ENCODE measurements at places on chromosomes 11 and 22.
A peak's percentile ranks its signal among the peaks of the same experiment; 100 is the strongest.

- no peak for DNase-seq
Observed at GRCh38 chr11:34637303-34637702, 16.4 kb downstream of the EHF start.

DNA sequence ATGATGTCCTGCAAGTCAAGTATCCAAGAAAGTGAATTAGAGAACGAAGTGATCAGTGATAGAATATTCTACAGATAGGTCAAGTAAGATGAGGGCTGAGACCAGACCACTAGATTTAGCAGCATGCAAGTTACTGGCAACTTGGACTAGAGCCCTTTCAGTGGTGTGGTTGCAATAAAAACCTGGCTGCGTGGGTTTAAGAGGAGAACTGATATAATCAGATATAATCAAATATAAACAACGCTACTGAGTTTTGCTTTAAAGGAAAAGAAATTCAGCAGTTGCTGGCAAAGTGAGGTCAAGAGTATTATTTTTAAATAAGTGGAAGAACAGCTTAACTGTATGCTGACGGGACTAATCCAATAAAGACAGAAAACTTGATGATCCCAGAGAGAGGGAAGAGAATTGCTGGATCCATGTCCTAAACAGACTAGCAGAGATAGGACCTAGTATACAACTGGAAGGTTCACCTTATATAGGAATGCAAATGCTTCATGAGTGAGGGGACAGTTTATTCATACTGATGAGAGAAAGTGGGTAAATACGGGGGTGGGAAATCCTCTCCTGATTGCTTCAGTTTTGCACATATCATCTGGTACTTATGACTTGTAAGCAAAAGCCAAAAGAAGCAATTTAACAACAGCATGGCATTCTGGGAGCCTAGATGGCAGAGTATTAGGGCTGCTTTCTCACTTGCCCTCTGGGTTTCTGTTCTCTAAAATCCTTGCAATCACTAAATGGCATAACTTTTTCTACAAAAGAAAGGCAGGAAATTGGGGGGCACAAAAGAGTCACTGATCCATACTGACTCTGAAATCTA is 146.2 kb downstream of the RBFOX2 start:
- DNase-seq, result no peak

DNA sequence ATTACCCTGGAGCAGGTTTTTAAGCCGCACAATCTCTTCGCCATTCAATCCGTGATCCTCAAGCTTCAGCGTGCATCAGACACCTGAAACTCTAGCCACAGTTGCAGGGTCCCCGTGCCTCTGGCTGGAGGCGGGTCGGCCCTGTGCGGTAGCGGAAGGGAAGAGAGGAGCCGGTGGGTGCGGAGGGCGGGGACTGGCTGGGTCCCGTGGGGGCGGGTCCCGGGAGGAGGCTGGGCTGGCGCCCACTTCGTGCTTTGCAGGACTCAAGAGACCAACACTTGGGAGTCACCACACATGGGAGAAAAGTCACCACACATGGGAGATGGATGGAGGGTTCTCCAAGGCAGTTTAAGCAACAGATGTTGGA is 772 bp downstream of the C22orf15 start:
- no peak for DNase-seq

DNA sequence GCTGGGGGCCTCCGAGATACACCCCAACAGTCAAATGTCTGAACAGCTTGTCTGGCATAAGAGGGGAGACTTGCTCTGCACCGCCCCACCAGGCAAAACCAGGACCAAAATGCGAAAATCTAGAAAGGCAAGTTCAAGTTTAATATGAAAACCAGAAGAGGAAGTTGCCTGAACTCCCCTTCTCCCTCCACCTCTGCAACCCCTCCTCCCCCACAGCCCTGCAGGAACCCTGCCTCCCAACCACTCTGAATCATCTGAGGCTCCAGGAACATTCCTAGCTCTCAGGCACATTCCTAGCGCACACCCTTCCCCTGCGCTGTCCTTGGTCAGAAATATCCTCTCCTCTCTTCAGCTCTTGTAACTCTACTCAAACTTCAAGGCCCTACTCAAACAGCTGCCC is 36.7 kb downstream of the ISX start:
- DNase-seq, result peak; percentile 2

GRCh38 chr11:46983598-46983997 is 47.0 kb downstream of the CSTPP1 start:
- no peak for DNase-seq

DNA sequence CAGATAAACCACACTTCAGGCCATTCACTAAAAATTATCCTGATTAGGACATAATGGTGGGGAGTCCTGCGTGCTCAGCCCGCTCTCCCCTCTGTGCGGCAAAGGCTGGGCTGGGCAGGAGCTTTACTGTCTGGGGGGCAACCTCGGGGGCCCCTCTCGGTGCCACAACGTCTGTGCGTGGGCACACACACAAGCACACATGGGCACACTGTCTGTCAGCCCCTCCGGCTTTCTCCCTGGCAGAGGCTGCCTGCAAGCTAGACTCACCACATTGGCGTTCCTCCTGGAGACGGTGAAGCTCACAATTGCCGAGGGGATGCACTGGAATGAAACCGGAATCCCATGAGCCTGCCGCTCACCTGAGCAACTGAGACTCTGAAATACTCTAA is 5.2 kb downstream of the MLC1 start:
- DNase-seq, result no peak

- DNase-seq, result peak; percentile 48
Observed at GRCh38 chr11:94511932-94512781, at the start of gene C11orf97. TSS of gene C11orf97 (plus strand) at chr11:94512461. CDS start at chr11:94512529, 68 bp downstream.

GRCh38 chr11:63212742-63213141 is 30.7 kb downstream of the SLC22A25 start:
- peak; percentile 12 for DNase-seq

DNA sequence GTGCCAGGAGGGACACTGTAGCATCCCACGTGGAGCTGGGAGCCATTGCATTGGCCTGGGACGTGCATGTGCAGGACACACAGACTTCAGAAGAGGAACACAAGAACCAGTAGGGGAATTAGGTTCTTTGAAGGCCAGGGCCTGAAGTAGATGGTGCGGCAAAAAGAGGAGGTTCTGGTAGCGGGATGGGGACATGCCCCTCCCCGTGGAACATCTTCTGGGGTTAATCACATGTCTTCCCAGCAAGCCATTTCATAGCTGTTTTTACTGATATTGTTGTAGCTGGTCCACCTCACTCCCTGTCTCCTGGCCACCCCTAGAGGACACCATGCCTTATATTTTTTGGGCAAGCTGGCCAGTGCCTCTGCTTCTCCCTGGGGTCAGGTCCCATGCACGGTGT is 74.3 kb downstream of the SCN3B start:
- DNase-seq, result no peak

GRCh38 chr11:111310723-111311122 is 12.4 kb downstream of the POU2AF3 start:
- DNase-seq, result no peak

DNA sequence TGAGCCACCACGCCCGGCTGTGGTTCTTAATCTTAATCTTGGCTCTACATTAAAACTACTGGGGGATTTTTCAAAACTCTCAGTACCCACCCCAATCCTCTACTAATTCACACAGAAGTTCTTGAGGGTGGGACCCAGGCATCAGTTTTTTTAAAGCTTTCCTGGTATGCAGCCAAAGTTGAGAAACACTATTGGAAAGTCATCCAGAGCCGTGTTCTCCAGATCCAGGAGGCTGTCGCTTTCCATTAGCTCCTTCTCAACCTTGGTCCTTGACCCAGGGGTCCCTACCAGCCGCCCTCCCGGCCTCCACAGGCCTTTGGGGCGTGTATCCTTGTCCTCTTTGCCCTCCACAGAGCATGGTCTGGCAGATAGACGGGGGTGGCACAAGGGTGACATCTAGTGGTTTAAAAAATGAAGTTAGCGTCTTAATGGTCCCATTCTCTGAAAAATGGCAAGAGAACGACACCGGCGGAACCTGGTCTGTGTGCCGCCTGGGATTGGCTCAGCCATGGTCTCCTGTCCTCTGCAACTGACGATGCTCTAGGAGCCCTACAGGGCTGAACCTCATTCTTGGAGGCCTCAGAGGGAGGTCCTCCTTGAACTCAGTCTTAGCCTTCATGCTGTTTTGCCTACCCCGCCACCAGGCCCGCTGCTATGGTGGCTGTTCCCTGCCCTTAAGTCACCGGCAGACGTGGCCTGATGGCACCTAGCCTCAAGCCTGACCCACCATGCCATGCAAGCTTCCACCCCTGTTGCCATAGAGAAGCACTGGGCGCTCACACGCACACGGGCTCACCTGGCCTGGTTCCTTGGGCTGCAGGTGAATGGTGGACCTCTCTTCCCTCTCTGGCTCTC is 152.0 kb upstream of the SYN3 start:
- DNase-seq, result peak; percentile 10

DNA sequence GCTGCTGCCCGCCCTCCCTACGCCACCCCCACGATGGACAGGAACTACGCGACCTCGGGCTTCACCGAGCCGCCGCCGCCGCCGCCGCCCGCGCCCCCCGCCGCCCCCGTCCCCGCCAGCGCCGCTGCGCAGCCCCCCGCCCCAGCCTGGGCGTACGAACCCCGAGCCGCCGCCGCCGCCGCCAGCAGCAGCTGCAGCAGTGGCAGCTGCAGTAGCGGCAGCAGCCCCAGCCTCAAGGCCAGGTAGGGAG is 407 bp downstream of the QSER1 start:
- DNase-seq, result no peak

- DNase-seq, result no peak
Observed at GRCh38 chr11:59705294-59705693, 8.4 kb downstream of the OR10V1 start.

GRCh38 chr22:42881982-42882656 is 25.0 kb upstream of the ARFGAP3 start:
- DNase-seq, result no peak

- DNase-seq, result no peak
Observed at GRCh38 chr11:69518081-69518950, 36.9 kb downstream of the LINC01488 start.

DNA sequence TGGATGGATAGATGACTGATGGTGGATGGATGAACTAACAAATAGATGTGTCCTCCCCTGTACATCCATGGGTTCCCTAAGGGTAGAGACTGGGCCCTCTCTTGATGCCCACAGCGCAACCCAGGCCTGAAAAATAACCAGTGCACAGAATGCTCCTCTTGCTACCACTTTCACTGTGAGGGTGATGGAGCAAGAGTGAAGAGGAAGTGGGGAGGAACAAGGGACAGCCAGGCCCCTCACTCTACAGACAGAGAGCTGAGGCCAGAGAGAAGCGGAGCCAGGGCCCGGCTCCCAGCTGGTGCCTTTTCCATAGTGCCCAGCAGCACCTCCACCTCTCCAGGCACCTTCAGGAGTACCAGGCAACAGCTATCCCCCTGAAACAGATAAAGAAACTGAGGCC is 67.7 kb downstream of the THAP12 start:
- no peak for DNase-seq

DNA sequence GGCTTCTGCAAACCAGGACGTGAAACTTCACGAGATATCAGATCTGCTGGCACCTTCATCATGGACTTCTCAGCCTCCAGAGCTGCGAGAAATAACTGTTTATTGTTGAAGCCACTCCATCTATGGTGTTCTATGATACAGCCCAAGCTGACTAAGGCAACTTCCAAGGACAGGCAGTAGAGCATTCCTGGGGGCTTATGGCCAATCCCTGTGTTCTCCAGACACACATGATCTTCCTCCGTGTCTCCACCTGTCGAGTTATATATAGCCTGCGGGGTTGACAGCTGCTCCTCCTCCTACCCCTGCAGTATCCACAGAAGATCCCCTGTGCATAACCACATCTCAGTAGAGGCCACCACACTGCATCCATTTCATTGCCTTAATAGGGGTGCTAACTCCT is 11.0 kb downstream of the TP53AIP1 start:
- DNase-seq, result no peak

DNA sequence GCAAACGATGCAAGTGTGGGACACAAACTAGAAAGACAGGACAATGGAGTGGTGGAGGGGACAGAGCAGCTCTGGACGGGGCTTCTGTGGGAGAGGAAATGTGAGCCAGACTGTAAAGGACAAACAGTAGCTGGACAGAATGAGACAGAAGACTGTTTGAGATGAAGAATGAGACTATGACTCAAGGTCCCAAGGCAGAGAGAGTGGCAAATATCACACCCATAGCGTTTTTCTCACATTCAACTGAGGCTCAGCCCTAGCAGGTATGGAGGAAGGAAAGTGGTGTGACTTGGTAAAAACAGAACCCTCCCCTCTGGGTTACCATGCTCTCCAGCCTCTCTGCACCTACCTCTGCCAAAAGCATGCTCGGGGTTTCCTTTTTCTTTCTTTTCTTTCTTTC is 96.5 kb downstream of the RPL27A start:
- no peak for DNase-seq

DNA sequence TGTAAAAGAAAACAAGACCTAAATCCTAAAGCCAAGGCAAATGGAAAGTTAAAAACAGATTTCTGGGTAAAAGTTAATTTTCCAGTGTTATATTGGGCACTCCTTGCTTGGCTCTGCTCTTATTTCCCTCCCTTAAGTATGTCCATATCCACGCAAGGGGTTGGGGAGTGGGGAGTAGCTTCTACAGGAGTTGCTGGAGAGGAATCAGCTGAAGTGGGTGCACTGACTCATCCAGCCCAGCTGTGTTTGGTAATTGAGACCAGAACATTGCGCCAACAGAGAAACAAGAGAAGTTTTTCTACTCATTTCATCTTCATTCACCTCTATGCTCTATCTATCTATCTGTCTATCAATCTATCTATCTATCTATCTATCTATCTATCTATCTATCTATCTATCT is 298.4 kb upstream of the PDGFD start:
- DNase-seq, result no peak

GRCh38 chr11:20031155-20032001 is 128.9 kb downstream of the DBX1 start:
- DNase-seq, result peak; percentile 94

DNA sequence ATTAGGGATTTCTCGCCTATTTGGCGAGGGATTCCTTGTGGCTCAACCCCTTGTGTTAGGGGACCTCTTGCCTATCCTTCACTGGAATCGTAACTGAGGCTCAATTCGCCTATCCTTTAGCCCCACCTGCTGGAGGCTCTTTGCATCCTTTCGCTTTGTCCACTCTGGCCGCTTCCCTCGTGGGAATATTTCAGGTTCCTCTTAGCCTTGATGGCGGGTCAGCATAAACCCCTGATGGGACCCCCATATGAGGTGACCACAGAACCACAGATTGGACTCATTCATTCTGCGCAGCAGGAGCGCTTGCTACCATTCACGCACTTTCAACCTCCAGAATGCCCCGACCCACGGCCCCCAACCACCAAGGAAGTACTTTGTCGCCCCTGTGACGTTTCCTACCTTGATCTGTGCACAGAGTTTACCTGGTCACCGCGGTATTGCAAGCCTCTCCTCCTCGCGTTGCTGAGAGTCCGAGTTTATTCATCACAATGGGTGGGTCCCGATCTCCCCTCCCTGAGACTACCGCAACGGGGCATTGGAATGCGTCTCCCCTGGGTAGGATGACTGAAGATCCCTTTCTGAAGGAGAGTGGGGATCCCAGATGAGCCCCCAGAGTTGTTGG is at the start of gene OR52N2:
Gene OR52N2 (plus strand): TSS at position 425 of the 622 bp plus-strand sequence. CDS start 11,412 bp downstream, outside the sequence.
- DNase-seq, result peak; percentile 37

GRCh38 chr11:86678296-86678695 is 5.9 kb upstream of the ME3 start:
- DNase-seq, result no peak

- DNase-seq, result peak; percentile 80
Observed at GRCh38 chr22:18031695-18032454, 7.5 kb upstream of the MICAL3 start.
